T-helper 9 cell (primary cell): ENCODE measurements at places on chromosomes 11 and 22.

DNA sequence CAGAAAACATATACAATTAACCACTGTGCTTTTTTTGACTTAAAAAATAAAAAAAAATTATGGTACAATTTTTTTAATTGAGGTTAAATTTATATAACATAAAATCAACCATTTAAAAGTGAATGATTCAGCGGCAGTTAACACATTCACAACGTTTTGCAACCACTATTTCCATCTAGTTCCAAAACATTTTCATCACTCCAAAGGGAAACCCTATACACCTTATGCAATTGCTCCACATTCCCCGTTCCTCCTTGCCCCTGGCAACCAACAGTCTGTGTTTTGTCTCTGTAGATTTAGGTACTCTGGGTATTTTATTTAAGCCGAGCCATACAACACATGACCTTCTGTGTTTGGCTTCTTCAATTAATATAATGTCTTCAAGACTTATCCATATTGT is 15.3 kb downstream of the DDI1 start:
- no peak for DNase-seq

- no peak for DNase-seq
Observed at GRCh38 chr11:119229288-119229672, 23.1 kb downstream of the CBL start.

- no peak for DNase-seq
Observed at GRCh38 chr11:86443415-86443814, 68.7 kb downstream of the CCDC81 start.

DNA sequence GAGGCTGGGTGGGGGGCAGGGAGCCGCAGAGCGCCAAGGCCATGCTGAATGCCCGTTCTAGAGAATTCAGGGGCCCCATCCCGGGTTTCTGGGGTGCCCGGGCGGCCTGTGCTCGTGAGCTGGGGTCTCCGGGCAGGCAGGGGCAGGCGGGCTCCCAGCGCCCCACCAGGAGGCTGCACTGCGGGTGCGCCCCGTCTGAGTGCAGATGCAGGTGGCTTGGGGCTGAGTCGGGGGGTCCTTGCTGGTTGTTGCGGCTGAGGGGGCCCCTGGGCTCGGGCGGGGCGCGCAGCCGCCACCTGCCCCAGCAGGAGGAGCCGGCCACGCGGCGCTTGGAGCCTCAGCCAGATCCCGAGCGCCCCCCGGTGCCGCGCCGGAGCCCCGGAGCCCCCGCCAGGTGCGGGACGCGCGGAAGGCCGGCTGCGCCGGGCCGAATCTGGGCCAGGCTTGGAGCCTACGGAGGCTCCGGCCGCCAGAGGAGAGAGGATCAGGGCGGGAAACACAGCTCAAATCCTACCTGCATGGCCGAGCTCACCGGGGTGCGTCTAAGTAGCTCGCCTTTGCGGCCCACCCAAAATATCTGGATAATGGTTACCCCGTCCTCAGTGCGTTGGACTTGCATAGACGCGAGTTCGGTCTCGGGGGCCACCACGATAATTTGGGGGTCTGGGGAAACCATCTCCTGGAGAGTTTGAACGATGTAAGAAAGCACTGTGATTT is 590 bp upstream of the IGF2 start:
- DNase-seq = no peak

GRCh38 chr22:20407829-20408228 is 13.9 kb downstream of the ZNF74 start:
- DNase-seq = no peak

DNA sequence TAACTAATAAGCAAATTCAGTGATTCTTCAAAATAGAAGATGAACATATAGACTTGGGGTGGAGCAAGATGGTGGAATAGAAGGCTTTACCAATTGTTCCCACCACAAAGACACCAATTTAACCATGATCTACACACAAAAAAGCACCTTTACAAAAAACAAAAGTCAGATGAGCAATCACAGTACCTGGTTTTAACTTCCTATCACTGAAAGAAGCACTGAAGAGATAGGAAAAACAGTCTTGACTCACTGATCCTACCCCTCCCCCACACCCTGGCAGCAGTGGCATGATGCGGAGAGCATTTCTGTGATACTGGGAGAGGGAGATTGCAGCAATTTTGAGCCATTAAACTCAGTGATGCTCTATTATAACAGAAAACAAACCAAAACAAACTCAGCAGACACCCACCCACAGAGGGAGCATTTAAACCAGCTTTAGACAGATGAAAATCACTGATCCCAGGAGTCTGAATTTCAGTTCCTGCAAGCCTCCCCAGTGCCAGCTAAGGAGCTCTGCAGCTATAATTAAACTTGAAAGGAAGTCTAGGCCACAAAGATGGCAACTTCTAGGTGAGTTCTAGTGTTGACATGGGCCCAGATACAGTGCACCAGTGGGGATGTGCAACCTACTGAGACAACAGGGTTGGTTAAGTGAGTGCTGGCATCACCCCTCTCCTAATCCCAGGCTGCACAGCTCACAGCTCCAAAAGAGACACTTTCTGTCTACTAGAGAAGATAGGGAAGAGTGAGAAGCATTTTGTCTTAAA is 161.8 kb upstream of the GRIA4 start:
- no peak for DNase-seq

DNA sequence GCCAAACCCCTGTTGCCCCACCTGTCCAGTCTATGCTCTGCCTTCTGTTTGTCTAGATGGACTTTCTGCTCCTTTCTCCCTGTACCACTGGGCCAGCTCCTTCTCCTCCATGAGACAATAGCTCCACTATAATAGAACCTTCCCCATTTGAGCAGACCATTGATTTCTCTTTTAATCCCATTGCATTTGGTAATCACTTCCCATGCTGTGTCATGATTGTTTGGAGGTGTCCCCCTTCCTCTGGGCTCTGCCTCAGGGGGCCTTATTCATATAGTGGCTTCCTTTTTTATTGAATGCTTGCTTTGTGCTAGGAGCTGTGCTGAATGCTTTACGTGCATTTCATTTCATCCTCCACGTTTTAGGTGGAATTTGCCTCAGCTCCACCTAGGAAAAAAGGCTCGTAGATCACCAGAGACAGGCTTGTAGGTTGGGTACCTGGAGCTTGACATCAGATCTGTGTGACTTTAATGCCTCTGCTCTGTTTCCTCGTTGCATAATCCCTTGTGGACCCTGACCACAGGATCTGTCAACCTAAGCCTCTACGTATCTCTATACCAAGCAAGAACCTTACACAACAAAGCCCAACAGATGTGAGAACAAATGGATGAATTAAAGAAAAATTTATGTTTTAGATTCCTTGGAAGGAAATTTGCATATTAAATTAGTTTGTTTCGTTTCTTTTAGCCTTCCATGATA is 106.2 kb upstream of the RASSF10 start:
- DNase-seq = no peak

DNA sequence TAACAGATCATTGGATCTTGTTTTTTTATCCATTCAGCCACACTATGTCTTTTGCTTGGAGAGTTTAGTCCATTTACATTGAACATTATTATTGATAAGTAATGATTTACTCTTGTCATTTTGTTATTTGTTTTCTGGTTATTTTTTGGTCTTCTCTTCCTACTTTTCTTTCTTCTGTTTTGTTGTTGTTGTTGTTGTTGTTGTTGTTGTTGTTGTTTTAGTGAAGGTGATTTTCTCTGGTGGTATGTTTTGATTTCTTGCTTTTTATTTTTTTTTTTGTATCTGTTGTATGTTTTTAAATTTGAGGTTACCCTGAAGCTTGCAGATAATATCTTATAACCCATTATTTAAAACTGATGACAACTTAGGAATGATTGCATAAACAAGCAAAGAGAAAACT is 28.6 kb downstream of the TAF1D start:
- no peak for DNase-seq

DNA sequence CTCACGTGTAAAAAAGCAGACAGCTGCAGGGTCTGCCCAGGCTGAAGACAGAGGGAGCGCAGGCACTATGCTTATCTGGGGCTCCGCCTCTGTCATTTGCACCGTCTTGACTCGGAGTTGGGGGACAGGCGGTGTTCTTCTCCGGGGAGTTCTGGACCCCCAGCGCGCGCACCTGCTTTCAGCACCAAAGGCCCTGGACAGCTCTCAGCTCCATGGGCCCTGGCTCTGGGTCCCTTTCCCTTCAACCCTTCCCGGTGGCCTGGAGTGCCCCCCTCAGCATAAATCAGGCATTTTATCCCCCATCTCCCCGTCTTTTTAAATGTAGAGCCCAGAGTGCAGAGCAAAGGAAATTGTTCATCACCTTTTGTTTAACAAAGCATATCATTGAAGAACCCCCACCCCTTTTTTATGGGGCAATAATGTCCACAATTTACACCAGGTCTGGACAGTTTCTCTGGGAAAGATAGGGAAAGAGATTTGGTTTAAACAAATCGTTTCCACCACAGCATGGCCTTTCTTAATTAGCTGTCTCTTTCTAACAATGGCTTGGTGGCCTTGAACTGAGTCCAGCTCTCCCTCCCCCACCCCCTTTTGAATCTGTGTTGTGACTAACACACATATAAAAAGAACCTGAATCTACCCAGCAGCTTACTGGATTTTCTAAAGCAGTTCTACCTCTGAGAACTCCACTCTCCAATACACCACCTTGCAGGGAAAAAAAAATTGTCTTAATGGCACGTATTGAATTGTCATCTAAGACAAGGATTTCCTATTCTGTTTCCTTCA is 1.7 kb downstream of the SEZ6L start:
- DNase-seq = no peak

- DNase-seq = no peak
Observed at GRCh38 chr22:26887456-26887855, 230.1 kb downstream of the MIAT start.

DNA sequence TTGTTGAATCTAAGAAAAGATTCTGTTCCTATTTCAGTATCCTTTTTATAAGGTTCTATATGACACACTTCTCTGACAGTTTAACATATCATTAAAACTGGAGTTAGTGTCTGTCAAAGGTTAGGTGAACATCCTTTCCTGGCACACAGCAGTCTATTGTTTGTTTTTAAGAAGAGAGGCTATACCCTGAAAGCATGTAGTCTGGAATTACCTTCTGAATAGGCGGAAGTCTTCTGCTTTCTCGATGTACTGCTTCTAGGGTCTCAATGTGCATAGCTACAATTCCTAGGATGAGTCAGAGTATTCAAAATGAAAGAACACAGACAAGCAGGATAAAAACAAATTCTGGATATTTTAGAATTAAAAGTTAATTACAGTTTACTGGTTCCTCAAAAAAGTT is 188.6 kb downstream of the SWAP70 start:
- DNase-seq = no peak

DNA sequence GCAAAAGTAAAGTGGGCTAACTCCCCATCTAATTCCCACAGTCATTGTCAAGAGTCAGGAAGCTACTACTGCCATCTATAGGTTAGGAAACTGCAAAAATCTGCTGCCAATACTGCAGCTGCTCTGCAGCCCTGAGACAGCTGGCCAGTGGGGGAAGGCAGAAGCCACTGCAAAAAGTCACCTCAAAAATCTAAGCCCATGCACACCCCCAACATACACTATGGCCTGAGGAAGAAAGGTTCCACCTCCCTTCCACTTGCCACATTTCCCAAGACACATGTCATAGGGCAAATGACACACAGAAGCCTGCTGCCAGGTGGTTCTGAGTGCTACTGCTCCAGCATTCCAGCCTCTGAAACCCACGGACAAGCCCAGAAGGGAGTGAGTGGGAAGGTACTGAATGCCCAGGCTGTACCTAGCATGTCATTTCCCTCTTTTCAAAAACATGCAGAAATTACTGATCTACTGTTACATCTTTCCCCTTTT is 36.9 kb downstream of the DGCR2 start:
- DNase-seq = no peak

GRCh38 chr11:78426845-78427244 is 9.2 kb upstream of the GAB2 start:
- DNase-seq = no peak

- peak; percentile 11 for DNase-seq
Observed at GRCh38 chr22:41092847-41093411, 537 bp downstream of the EP300 start.

- no peak for DNase-seq
Observed at GRCh38 chr11:75516886-75517285, 8.9 kb downstream of the GDPD5 start.

DNA sequence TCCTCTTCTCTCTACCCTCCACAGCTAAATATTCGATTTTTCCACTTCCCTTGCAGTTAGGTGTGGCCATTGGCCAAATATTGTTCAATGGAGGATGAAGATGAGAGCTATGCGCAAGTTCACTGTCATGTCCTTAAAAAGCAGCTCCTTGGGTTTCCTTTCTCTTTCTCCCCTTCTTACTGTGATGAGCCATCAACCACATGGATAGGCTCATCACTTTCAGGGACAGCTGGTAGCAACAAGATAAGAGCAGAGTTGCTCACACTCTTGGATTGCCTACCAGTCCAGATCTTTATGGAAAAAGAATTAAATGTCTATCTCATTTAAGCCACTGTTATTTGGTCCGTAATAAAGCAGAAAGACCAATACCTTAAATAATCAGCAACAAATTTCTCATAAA is 377.0 kb downstream of the DDX10 start:
- no peak for DNase-seq

GRCh38 chr11:48020092-48020755 is 39.9 kb downstream of the PTPRJ start:
- no peak for DNase-seq

GRCh38 chr22:28064920-28065319 is 145.9 kb upstream of the PITPNB start:
- DNase-seq = no peak

- DNase-seq = peak; percentile 80
Observed at GRCh38 chr22:45994491-45995404, 17.8 kb upstream of the WNT7B start.

DNA sequence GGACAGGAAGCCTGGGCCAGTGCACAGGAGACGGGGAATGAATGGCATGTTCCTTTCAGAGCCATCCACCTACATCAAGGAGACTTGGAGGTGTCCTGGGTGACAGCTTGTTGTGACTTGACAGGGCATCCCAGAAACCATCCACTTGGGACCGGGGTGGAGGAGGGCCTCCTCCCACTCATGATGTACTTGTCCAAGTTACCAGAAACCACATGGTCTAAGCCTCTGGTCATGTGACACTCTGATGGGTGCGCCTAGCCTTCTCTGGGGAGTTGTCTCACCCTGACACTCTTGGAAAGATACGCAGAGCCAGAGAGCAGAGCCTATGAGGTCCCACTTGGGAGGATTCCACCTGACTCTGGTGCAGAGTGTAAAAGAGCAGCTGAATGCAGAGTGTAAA is 21.6 kb upstream of the FXYD6 start:
- DNase-seq = no peak

GRCh38 chr11:65860278-65861164 is at the start of gene MUS81:
Gene MUS81 (plus strand): TSS chr11:65860433. CDS start chr11:65860754, 321 bp downstream.
- DNase-seq = peak; percentile 97

DNA sequence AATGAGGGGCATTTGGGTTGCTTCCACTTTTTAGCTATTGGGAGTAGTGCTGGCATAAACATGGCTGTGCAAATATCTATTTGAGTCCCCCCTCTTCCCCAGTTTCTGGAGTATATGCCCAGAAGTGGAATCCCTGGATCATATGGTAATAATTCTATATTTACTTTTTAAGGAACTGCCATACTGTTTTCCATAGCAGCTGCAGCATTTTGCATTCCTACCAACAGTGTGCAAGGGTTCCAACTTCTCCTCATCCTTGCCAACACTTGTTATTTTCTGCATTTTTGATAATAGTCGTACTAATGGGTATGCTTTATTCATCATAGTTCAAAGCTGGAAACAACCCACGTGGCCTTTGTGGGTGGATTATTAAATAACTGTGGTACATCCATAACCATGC is 883.5 kb downstream of the TBC1D22A start:
- no peak for DNase-seq

GRCh38 chr22:32874976-32875375 is 73.5 kb downstream of the TIMP3 start:
- DNase-seq = no peak

GRCh38 chr11:47324520-47324919 is 28.0 kb downstream of the MYBPC3 start:
- no peak for DNase-seq

- no peak for DNase-seq
Observed at GRCh38 chr11:86954269-86955110, 705 bp downstream of the FZD4 start.
